Hematopoietic multipotent progenitor cell treated with erythropoietin and hydrocortisone succinate and interleukin-3 and kit ligand, for 6 days (in vitro differentiated cells): ENCODE measurements at places on chromosomes 2 and 18.

DNA sequence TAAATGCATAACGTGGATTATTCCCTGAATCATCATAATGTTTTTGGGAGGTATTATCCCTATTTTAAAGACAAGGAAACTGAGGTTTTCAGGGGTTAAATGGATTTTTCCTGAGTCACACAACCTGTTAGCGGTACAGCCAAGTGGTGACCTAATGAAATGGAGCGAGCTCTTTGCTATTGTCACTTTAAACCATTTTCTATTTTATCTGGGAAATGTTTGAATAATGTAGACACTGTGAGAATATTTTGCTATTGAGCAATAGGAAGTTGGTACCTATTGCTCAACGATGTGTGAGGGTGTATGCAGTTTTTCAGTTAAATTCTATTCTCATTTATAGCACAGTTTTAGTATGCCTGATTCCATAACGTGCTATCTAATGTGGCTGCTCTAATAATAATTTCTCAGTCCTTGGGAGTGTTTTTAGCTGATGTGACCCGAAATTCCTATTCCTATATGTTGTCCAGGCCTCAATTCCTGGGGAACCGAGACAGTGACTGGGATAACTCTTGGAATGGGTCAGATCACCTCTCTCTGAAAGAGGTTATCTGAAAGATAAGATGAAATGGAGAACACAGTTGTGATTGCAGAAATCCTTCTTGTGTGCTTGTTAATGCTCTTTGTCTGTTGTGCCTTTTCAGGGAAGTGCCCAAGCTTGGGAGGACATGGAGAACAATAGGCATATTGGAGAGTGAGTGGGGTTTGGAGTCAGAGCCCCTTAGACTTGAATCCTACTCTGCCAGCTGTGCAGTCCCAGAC, 38.4 kb downstream of the ABCB11 start:
- peak; percentile 42 for DNase-seq

DNA sequence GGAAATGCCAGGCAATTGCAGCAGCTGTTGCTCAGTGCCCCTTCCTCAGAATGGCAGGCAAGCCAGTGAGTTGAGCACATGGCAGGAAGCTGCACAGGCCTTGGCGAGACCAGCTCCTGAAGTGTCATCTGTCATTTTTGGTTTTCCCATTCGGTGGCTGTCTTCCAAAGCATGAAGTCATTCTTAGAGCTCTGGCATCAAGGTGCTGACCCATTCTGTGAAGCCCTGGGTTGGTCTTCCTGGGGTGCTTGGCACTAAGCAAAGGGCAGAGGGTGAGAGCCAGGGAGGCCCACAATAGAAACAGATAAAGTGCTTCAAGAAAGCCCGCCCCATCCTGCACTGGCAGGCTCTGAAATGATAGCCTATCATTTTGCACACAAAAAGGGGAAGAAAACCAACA, 150.5 kb downstream of the VAPA start:
- no peak for DNase-seq

GRCh38 chr2:16623564-16624435, 41.8 kb downstream of the CYRIA start:
- DNase-seq, result no peak

DNA sequence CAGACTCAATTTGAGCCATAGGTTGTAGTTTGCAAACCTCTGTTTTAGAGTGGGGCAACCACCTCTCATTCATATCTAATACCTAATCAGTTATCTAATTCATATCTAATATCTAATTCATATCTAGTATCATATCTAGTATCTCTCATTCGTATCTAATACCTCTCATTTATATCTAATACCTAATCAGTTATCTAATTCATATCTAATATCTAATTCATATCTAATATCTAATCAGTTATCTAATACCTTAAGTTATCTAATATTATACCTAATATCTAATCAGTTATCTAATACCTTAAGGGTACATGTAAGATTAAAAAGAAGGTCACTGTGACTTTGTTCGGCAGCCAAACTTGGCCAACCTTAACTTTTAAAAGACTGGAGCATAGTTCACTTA, 403.4 kb upstream of the MMADHC start:
- no peak for DNase-seq

DNA sequence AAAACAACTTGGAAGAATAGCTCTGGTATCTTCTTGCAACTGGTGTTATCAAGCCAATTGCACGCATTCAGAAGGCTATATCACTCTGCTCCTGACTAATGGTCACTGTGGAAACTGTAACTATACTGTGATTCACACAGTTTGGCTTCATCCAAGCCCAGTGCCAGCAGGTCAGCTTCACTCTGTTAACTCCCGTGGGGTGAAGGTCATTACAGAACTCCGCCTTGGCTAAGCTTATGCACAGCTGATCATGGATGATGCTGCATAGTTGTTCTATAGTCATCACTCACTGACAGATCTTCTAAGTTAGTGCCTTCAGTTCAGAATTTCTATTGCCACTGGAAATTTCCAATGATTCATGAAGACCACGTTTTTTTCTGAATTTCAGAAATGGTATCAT, 497.2 kb upstream of the NETO1 start:
- DNase-seq, result no peak

DNA sequence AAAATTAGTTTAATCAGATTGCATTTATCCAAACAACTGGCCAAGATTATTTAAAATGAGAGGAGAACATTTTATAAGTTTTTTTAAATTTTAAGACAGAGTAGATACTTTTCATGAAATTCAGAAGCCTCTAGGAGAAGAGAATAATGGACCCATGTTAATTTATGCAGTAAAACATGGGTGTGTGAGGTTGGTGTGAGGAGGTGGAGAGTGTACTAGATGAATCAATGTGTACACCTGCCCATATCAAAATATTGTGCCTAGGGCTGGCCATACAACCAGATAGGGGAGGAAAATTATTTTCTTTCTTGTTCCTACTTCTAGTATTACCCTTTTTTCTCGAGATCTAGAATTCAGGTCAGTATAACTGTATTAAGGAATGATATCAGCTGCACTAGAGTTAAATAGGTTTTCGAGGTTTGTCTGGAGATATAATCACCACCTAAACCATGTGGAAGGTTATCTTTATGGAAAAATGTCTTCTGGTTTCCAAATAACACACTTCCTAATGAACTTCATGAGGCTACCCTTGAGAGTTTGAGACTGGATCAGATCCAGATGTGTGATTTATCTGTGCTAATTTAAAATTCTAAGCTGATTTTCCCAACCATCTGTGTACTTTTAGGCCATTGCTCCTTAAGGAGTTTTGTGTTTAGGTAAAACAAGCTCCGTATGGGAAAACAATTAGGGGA, 37.6 kb downstream of the TMEM178A start:
- no peak for DNase-seq

GRCh38 chr2:237085248-237086221, at the start of gene COPS8:
TSS of gene COPS8 (plus strand) at chr2:237085889. CDS start at chr2:237085965, 76 bp downstream.
- DNase-seq, result peak; percentile 95

DNA sequence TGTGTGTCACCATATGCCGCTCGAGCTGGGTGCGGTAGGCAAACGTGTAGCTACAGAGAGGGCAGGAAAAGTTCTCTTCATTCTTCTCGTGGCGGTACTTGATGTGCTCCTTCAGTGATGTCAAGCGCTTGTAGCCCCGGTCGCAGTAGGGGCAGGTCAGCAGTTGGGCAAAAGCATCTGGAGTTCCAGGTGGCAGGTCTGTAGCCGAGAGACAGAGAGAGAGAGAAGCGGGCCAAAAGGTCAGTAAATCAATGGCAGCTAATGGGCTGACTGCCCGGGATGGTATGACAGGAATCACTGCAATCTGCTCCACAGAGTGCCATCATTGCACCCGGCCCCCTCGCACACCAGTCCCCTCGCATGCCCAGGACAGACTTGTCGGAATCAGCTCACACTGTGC, 116.0 kb downstream of the ZEB2 start:
- DNase-seq, result no peak

DNA sequence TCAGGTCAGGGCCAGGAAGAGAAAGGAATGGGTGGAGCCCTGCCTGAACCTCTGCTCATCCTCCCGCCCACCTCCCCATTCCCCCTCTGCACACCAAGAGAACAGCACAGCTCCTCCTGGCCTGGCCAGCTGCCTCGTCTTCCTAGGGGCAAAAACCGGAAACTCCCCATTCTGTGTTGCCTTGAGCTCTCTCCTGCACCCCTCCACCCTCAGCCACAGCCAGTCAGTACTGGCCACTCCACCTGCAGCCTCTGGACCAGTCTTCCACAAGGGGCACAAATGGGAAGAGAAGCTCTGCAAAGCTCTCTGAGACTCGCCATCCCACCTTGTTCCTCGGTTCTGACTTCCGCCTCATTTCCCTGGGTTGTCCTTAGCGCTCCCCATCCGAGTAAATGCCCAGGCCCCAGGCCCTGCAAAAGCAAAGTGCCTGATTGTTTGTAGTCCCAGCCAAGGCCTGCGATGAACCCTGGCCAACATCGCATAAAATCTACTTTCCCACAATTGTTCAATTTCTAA, 39.3 kb upstream of the SLC35G4 start:
- DNase-seq, result no peak

DNA sequence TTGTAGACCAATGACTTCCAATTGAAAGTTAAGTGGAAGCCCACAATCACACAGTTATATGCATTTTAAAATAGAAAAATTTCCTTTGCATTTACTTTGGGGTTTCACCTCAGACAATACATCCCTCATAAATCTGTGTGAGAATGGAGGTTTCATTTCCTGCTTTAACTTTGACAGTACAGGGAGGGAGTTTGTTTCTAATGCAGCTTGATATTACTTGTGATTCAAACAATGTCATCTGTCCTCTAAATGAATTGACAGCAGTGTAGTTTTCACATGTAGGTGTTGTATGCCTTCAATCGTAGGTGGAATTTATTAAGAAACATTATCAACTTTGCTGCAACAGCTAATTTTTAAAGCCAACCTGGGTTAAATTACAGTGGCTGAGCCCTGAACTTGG, 75.2 kb downstream of the TMEFF2 start:
- DNase-seq, result no peak

- DNase-seq, result no peak
Measured at GRCh38 chr2:215839816-215840215, 173.5 kb downstream of the MREG start.

DNA sequence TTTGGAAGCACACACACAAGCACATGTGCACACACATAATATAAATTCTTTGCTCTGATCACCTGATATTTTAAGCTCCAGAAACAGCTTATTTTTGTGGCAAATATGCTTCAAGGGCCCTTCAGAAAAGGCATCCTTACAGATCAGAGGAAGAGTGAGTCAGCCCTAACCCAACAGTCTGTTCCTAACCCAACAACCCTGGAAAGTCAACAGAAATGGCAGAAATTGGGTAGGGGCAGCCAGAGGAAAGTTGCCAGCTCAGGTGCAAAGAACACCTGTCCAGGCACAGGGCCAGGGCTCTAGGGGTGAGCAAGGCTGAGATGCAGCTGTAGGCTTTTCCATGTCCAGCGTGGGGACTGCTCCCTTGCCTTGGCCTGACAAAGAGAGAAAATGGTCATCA, 6.4 kb upstream of the NCKAP5 start:
- DNase-seq, result no peak

GRCh38 chr2:66237803-66238379, 197.0 kb upstream of the MEIS1 start:
- DNase-seq, result no peak

GRCh38 chr2:67486041-67486796, 89.1 kb downstream of the ETAA1 start:
- no peak for DNase-seq

DNA sequence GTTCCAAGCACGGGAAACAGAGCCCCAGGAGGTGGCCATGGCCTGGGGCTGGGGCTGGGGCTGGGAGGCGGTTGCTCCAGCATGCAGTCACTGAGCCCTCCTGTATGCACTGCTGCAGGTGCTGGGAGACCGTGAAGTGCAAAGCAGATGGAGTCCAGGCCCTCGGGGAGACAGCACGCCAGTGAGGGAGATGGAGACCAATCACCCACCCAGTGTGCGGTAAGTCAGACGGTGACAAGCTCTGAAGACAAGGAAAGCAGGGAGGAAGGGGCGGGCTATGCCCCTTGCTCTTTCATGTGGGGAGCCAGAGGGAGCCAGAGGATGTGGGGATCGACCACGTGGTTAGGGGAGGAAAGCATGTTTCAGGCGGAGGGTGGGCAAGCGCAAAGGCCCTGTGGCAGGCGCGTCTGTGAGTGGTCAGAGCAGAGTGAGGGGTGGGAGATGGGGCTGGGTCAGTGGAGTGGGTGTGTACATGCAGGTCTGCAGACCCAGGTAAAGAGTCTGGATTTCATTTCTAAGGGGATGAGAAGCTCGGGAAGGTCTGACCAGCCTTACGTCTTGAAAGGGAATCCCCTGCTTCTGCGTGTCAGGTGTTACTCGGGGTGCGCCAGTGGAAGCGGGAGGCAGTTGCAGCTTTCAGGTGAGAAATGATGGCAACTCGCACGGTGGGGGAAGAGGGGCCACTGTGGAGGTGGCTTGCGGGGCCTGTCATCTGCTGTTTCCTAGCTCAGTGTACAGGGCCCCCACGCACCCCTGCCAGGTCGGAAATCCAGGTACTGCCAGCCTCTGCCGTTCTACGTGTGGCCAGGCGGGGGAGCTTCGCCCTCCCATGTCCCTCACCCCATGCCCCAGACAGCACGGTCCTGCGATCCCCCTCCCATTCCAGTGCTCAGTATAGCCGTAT, 19.4 kb downstream of the RRM2 start:
- peak; percentile 55 for DNase-seq

GRCh38 chr18:46160050-46160798, 56.0 kb downstream of the HAUS1 start:
- DNase-seq, result no peak

- no peak for DNase-seq
Measured at GRCh38 chr18:70386582-70386981, 97.7 kb downstream of the SOCS6 start.

- DNase-seq, result no peak
Measured at GRCh38 chr18:27007880-27008279, 142.4 kb upstream of the AQP4 start.

- DNase-seq, result no peak
Measured at GRCh38 chr2:120984046-120984445, 248.4 kb downstream of the GLI2 start.

GRCh38 chr2:47946593-47946992, 40.3 kb upstream of the FBXO11 start:
- no peak for DNase-seq

GRCh38 chr2:191296083-191297006, 51.1 kb downstream of the MYO1B start:
- DNase-seq, result no peak

DNA sequence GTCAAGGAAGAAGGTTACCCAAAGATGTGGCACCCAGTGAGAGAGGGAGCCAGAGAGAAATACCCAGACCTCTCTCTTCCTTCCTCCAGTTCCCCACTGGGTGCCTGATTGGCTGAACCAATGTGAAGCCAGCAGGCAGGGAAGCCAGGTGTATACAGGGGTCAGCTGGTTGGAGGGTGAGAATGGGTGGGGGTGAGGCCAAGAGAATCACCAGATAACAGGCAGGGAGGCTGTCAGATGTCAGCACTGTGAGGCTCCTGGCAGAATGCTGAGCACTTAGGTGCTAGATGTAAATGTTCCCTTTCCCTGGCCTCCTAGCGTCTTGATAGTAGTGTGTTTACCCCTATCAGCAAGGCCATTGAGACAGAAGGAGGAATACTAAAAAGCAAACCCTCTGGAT, 104.0 kb upstream of the MGAT5 start:
- no peak for DNase-seq
